ENCODE measurements at places on chromosomes 6 and 20. TPM values are rescaled to one million over a fixed set of nuclear protein-coding genes. Genes with fewer than 3 reads are reported as not detected.

GRCh38 chr6:7207720-7208119 is 100.0 kb downstream of the RREB1 start:
- DNase-seq, result no peak

DNA sequence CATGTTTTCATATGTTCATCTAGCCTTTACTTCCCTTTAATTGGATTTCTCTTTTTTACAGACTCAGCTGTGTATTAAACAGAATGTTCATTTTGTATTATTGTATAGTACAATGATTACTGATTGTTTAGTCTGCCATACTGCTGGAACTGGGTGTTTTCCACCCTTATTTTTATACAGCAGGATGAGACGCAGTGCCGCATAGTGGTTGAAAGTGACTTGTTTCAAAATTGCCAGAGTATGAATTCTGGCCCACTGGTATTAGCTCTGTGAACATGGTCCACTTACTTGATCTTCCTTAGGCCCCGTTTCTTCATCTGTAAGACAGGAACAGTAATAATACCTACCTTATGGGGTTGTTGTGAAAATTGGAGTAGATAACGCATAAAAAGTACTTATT is 22.1 kb downstream of the AFDN start:
- no peak for DNase-seq

DNA sequence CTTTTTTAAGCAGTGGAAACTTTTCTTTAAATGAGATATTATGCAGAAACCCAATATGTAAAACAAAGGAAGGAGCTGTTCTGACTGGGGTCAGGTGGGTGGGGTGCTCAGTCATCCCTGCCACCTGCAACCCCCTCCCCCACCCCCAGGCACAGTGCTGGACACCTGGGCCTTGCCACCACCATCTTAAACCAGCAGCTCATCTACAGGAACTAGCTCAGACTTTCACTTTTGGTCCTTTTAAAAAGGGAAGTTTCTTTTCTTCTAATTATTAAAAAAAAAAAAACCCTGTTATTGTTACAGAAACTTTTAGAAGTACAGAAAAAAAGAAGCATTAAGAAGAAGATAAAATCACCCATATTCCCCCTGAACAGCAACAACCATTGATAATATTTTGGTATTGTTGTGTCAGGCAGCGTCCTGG is 37.1 kb downstream of the PPP1R16B start:
- no peak for DNase-seq

Gene TFAP2D
- total RNA-seq, result not detected

Gene GCM1
- 0.72 TPM for total RNA-seq

Gene RSPO4
- 0.13 TPM for total RNA-seq
